Fibroblast of skin of left quadriceps (primary cell): ENCODE measurements at places on chromosomes 7 and 10.

DNA sequence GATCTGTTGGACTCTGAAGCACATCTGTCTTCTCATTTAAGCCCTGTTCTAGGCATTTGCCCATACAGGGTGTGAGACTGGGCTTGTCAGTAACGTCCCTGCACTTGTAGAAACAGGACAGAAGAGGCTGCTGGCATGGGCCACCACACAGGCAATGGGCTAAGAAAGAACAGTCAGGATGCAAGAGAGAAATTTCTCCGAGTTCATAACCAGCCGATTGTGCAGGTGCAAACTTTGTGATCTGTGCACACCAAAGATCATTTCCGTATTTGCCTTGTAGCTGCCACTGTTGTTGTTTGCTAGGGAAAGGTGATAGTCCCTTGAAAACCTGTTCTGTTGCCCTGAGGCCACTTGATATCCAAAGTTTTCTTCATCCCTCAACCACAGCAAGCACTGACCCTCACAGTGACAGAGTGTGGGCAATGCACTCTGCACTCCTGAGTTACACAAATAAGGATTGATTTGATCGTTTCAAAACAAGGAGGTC is 20.3 kb downstream of the KLF6 start:
- DNase-seq: no peak

DNA sequence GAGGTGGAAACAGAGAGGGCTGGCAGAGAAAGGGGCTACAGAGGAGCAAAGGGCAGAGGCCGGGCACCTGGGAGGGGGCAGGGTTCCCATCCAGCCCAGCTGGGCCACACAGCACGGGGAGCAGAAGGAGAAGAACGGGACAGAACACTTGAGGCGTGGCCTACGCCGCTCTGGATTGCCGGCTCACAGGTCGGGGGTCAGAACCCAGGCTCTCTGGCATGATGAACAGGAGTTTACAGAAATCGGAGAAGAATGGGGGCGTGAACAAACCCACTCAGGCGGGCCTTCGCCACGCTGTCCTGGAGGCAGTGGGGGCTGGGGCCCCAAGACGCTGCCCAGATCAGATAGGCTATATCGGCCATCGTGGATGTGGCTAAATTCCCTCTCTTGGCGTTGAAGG is 362.2 kb upstream of the SHH start:
- DNase-seq: no peak

GRCh38 chr7:117297606-117298005 is 25.3 kb downstream of the WNT2 start:
- no peak for DNase-seq

DNA sequence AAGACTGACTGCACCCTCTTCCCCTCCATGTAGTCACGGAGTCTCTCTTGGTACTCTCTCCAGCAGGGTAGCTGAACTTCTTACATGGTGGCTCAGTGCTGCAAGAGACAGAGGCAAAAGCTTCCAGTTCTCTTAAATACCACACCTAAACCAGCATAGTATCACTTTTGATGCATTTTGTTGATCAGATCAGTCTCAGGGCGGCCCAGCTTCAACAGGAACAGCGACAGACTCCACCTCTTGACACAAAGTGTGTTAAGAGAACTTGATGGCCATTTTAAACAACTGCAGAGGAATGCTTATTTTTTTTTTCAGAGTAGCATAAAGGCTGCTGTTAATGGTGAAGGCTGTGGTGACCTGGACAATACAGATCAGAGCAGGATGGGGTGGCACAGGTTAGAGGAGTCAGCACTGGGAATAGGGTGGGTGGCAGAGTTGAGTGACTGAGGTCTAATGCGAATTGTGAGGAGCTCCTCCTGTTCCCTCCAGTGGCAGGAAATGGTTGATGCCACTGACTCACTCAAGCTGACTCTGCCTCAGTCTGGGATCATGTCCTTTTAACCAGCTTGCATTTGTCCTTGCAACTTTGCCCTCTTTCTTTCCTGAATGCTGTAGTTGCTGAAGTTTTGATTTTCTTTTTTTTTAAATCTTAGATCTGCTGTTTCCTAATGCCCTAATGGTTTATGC is 17.3 kb downstream of the MGAM start:
- DNase-seq: no peak

DNA sequence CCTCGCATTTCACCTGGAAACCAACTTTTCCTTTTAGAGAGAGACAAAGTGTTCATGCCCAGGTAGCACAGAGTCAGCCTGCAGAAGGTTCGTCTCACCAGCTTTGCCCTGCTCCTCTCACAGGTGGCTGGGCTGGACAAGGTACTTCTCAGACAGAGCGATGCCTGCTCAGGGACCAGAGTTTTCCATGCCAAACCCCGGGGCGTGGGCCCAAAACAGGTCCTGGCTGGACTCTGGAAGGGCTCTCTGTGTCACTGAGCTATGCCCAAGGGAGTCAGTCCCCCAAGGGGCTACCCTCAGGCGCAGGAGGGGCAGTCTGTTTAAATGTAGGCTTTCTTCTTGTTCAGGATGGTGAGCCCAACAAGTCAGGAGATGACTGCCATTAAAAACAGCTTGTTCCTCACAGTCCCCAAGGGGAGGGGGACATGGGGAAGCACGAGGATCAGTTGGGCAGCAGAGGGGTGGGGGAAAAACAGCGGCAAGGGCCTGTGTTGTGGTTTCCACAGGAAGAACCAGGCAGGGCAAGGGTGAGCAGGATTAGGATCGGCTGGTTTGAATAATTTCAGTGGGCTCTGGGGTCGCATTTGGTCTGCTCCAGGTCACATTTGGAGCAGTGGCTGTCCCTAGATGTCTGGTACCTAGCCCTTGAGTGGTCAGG is 55.5 kb upstream of the FIGNL1 start:
- DNase-seq: no peak

DNA sequence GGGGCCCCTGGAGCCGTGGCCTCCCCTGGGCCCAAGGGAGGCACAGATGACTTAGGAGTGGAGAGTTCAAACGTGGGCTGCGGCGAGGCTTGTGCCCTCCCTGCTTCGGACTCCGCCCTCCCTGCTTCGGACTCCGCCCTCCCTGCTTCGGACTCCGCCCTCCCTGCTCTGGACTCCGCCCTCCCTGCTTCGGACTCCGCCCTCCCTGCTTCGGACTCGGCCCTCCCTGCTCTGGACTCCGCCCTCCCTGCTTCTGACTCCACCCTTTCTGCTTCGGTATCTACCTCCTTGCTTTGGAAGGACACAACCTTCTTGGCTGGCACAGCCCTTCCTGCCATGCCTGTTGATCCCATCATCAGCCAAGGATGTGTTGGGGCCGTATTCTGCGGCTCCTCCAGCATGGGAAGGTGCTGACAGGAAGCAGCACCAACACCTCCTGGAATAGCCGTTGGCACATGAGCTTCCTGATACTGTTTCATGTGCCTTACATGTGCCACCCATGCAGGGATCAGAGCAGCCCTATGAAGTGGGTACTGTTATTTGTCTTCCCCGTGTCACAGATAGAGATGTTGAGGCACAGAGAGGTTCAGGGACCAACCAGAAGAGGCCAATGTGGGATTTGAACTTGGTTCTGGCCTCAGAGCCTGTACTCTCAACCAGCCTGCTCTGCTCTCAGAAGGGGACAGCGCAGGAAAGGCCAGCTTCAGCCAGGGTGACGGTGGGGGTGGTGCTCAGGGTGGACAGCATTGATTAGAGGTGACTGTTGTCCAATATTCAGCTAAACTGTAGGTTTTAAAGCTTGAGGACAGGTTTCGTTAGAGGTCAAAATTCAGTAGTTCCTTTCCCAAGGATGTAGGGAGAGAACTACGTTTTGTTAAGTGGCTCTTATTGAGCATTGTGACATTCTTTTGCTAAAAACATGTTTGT is 114.5 kb downstream of the NKX6-2 start:
- DNase-seq: no peak

- DNase-seq: no peak
Observed at GRCh38 chr7:129222064-129222463, 2.8 kb upstream of the AHCYL2 start.

DNA sequence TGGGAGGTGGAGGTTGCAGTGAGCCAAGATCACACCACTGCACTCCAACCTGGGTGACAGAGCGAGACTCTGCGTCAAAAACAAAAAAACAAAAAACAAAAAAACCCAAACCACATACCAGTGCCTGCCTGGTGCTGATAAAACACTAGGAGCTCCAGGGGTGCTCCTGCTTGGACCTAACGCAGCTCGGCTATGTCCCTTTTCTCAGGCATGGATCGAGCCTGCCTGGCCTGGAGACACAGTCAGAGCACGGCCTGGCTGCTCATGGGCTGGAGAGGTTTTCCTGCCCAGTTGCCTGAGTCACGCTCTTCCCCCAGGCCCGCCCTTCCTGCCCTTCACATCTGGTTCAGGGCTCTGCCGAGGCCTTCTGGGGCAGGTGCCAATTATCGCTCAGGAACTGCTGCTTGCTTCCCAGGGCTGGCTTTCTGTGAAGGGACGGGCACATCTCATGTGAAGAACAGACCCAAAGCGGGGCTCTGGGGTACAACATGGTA is 12.6 kb upstream of the NPFFR1 start:
- DNase-seq: peak; percentile 43

- DNase-seq: no peak
Observed at GRCh38 chr7:11005202-11005601, 31.5 kb downstream of the PHF14 start.

DNA sequence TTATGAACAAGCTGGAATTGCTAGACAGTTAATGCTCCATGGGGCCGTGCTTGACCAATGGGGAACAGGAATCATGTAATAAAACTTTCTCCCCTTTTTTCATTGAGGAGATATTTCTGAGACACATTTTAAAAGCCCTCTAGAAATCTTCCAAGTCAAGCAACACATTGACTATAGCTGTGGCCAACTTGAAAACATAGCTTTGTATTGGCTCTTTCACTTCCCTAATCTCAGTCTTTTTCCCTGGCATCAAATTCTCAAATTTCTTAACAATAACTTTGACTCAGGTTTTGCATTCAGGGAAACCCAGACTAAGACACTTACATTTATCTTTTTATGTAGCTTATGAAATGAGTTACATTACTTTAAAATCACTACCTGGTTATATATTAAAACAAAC is 947.1 kb upstream of the MBL2 start:
- DNase-seq: no peak

DNA sequence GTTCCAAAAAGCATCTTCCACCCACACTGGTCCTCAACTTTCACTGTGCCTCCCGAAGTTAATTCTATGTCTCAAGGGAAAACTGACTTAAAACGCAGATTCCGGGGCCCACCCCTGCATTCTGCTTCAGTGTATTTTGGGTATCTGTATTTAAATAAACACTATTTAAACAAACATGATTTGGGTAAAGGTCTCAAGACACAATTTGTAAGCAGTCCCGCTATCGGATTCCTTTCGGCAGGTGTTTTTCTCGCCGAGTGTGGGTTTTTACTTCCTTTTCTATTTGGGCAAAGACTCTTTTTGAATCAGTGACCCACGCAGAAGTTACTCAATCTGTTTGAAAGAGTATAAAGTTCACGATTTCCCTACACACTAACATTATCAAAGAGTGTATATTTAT is 1.2 kb downstream of the PDIA4 start:
- no peak for DNase-seq

DNA sequence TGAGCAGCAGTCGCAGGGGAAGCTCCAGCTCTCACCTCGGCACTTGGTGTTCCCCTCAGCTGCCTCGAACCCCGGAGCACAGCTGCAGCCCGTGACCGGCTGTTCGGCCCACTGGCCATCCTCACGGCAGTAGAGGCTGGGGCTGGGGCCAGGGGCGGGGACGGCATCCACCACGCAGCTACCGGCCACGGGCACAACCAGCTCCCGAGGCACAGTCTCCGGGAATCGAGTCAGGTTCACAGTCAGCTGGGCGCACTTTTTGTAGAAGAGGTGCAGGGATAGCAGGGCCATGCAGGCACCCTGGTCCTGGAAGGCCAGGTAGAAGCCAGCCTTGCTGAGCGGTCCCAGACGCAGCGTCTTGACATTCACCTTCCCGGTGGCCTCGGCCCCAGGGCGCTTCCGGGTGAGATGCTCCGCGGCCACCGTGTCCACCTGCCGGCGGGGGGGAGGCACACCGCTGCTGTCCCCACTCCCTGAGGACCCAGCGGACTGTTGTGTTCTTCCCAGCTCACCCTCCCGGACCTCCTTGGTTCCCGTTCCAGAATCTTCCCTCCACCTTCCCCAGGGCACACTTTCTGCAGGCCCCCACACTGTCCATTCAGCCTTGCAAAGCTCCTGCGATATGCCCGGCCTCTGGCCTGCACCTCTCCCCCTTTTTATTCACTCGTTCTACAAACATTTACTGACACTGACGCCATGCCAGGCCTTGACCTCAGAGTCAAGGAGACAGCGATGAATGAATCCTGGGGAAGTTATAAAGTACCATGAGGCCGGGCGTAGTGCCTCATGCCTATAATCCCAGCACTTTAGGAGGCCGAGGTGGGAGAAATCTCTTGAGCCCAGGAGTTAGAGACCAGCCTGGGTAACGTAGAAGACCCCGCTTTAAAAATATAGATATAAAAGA is 4.8 kb downstream of the EPHB4 start:
- DNase-seq: no peak

GRCh38 chr10:133157662-133158436 is 2.2 kb upstream of the KNDC1 start:
- DNase-seq: no peak

DNA sequence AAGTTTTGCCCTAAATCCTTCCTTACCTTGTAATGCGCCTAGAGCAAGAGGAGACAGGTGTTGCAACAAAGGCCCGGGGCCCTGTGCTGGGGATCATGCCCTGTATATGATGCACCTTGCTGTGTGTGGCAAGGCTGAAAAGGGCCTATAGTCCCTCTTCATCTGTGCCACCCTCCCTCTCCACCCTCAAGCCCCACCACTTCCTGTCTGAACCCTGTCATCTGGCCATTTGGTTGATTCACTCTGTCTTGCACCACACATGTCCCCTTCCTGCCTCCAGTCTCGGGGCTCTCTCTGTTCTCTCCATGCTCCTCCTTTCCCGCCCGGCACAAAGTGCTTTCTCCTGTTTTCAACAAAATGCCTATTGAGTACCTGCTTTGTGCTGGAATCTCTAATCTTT is 11.5 kb upstream of the MALSU1 start:
- DNase-seq: no peak

DNA sequence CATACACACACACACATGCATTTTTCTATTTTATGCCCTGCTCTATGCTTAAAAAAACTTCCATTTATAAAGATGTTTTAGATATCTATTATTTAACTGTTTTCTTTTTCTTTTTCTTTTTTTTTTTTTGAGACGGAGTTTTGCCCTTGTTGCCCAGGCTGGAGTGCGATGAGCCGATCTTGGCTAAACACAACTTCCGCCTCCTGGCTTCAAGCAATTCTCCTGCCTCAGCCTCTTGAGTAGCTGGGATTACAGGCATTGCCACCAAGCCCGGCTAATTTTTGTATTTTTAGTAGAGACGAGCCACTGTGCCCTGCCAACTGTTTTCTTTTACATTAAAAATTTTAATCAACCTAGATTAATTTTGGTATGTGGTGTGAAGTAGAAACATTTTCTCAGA is 45.6 kb upstream of the PURB start:
- no peak for DNase-seq
